Stimulated activated CD8-positive, alpha-beta memory T cell treated with anti-CD3 and anti-CD28 coated beads, Interleukin-15, amount 100 ng/mL, for 4 hours (primary cell): ENCODE measurements at places on chromosomes 13 and 19.

DNA sequence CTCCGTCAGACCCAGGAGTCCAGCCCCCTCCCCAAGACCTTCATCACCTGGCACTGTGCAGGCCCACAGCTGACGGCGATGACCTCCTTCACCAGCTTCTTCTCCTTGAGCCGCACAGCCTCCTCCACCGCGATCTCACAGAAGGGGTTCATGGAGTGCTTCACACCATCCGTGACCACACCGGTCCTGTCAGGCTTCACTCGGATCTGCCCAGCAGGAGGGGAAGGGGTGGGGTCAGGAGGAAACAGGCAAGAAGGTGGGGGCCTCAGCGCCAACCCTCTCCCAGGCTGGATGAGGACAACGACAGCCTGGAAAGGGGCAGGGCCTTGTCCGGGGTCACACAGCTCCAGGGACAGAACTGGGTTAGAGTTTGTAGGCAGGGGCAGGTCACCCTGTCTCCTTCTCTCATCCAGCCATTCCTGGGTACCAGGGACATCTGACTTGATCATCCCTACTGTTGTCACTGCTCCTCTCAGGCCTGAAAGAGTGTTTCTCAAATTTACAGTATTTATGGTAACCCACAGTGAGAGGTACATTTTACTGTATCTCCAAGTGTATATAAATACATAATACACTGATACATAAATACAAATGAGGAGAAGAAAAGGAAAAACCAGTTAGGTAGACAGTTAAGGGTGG lies 12.0 kb downstream of the ETFB start:
- DNase-seq: no peak

DNA sequence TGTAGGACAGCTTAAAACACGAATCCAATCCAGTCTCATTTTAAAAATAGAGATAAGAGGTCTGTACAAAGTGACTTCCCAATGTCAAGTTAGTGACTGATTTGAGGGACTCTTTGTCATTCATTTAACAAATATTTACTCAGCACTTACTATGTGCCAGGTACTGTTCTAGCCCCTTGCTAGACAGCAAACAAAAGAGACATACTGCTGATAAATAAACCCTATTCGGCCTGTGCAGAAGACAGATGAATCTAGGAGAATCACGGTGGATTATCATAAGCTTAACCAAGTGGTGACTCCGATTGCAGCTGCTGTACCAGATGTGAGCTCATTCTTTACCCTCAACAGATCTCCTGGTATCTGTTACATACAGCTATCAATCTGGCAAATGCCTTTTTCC lies 6.4 kb upstream of the ELF1 start:
- no peak for DNase-seq

- DNase-seq: no peak
Measured at GRCh38 chr19:39413272-39413910, 922 bp downstream of the PLEKHG2 start.

- no peak for DNase-seq
Measured at GRCh38 chr13:61156753-61157152, 258.9 kb downstream of the PCDH20 start.

DNA sequence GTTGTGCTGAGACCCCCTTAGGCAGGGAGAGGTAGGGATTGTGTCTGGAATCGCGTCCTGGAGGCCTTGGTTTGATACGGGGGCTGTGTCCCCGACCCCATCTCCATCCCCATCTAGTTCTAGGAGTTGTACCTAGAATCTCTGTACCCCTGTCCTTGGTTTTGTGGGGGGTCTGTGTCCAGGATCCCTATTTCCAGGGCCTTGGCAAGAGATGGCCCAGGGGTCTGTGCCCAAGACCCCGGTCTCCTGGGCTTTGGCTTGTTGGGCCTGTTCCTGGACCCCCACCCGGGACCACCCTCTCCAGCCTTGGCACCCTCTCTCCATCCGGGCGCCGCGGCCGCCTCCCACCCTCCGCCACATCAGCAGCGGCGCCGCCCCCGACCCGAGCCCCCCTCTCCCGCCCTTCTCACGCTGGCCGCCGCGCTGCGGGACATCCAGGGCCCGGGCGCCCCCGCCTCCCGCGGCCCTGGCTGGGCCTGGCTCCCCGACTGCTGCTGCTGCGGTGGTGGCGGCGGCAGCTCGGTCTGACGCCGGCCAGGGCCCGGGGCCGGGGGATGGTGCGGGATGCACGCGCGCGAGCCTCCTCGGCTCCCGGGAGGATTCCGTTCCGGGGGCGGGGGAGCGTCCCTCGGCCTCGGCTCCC lies at the start of gene NUMBL:
NUMBL (minus strand) TSS at position 602 of the 643 bp plus-strand sequence; CDS start at position 434, 168 bp downstream.
- DNase-seq: no peak

- DNase-seq: no peak
Measured at GRCh38 chr13:79582896-79583295, 101.9 kb downstream of the NDFIP2 start.

DNA sequence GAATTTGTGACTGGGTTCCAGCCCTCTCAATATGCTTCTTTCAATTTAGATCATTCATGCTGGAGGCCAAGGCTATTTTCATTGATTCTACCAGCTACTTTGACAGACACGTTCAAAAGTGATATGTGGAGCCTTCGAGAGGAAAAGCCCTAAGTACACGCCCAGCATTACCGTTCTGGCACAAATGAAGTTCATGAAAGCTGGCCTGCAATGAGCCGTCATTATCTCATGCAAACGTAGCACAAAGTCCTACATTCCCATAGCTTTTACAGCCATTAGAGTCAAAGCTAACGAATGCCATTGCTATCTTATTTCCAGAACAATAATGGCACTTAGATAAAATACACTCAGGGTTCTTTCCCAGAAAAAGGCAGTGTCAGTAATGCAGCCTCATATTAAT lies 1237.6 kb downstream of the EFNB2 start:
- no peak for DNase-seq

- no peak for DNase-seq
Measured at GRCh38 chr19:4357095-4357797, 13.9 kb downstream of the MPND start.

DNA sequence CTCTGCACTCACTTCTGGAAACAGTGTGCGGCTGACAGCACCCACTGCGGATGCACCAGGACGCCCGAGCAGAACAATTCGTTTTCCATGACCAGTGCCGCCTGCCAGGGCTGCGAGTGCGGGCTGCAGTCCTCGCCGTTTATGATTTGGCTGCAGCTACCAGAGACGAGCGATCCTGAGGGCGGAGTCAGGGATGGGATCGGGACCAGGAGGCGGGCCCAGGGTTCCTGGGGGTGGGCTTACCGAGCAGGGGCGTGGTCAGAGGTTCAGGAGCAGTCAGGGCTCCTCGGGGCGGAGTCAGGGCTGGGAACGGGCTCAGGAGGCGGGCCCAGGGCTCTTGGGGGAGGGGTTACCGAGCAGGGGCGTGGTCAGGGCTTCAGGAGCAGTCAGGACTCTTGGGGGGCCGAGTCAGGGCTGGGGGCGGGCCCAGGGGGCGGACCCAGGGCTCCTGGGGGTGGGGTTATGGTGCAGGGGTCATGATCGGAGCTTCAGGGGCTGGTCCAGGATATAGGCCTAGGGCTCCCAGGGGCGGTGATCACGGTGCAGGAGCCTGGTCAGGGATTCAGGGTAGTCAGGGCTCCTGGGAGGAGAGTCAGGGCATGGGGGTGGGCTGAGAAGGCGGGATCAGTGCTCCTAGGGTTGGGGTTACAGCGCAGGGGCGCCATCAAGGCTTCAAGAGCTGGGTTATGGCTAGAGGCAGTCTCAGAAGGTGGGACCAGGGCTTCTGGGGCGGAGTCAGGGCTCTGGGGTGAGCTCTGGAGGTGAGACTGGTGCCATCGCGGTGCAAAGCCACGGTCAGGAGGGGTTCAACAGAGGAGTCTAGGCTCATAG lies 1.7 kb downstream of the KLK4 start:
- no peak for DNase-seq

GRCh38 chr13:38697628-38698333 lies 10.9 kb downstream of the FREM2 start:
- DNase-seq: no peak

DNA sequence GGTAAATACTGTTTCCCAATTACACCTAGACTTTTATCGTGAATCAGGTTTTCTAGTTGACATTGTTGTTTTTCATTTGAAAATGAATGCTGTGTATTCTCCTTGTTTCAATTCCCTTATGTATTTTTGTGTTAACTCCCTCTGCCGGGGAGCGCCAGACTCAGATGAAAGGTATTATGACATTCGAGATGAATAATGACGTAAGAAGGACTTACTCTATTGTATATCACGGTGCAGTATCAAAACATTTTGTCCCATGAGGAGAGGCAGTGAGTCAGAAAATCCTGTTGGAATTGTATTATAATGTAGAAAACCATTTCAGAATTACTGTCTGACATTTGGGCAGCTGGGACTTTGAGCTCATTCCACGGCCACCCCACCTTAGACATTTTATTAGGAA lies 61.6 kb downstream of the LRCH1 start:
- DNase-seq: no peak

DNA sequence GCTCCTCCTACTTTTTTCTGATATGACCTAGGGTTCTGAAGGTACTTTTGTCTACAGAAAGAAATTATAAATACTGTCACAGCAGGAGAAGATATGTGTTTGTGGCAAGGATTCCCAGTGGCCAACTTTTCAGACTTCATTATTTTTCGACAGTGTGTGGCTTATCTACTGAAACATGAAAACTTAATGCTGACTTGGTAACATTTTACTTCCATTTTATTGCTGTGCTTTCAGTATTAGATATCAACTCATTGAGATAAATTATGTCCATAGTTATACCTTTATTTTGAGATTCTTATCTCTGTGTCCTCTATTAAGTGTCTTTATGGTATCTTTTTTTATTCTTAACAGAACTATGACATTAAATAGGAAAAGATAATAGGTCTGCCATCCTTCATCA lies 700.0 kb downstream of the PCDH9 start:
- no peak for DNase-seq

GRCh38 chr13:50722440-50723125 lies 120.9 kb downstream of the DLEU7 start:
- no peak for DNase-seq

- no peak for DNase-seq
Measured at GRCh38 chr19:51354742-51355148, 11.4 kb downstream of the ETFB start.

DNA sequence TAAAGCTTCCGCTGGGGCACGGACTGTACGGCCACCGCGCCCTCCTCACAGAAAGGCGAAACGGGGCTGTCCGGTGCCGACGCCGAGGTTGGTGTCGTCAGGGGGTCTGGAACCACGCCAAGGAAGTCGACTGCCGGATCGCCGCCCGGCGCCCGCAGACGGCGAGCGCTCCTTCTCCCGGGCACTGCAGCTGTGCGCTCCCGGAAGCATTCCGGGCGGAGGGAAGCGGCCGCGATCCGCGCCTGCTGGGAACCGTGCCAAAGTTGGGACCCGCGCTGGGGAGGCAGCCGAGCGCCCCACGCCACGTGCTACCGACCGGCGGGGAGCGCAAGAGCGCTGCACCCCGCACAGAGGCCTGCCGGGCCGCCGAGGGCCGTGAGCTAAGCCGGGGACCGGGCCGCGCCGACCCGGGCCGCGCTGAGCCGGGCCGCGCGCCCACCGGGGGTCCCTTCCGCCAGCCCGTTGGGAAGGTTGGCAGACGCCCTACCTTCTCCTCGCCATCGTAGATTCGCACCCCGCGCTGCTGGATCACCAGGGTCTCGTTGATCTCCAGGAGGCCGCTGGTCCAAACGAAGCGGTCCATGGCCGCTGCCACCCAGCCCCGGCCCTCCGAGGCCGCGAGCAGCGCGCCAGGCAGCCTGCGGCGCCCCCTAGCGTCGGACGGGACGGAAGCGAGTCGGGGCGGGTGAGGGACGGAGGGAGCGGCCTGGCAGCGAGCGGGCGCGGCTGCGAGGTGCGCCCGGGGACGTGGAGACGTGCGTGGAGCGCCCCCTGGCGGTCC lies at the start of gene VPS36:
VPS36 (minus strand) TSS at position 623 of the 781 bp plus-strand sequence; CDS start at position 583, 40 bp downstream.
- DNase-seq: peak; percentile 86

GRCh38 chr19:8355631-8356402 lies 8.1 kb upstream of the ANGPTL4 start:
- DNase-seq: no peak

GRCh38 chr13:51453207-51453958 lies 547 bp upstream of the INTS6 start:
- DNase-seq: peak; percentile 58

GRCh38 chr13:26664286-26664685 lies 96.3 kb downstream of the GPR12 start:
- DNase-seq: no peak

DNA sequence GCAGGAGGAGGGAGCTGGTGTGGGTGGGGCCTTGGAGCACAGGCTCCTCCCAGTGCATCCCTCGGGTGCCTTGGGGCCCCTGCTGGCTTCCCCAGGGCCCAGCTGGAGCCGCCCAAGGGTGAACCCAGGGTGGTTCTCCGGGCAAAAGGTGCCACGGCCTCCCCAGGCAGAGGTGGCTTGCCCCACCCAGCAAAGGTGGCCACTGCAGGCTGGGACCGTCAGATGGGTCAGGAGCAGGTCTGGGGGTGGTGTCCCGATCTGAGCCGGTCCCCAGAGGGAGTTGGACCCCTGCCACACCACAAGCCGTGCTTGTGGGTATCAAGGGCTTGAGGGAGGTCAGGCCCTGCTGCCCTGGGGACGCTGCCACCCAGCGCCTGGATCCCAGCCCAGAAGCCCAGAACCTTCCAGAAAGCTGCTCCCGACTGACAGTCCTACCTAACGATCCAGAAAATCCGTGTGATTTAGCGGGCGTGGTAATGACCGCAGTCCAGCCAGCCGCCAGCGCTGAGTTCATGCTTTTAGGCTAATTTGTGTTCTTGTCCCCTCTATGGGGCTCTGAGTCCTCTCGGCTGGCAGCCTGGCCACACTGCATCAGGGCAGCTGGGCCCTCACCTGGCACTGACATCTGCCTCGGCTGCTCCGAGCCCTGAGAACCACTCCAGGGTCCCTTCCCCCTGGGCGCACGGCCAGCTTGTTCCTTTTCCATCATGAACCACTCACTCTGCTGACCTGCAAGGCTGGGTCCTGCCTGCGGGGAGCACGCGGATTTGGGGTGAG lies 5.0 kb upstream of the GRIN3B start:
- no peak for DNase-seq

DNA sequence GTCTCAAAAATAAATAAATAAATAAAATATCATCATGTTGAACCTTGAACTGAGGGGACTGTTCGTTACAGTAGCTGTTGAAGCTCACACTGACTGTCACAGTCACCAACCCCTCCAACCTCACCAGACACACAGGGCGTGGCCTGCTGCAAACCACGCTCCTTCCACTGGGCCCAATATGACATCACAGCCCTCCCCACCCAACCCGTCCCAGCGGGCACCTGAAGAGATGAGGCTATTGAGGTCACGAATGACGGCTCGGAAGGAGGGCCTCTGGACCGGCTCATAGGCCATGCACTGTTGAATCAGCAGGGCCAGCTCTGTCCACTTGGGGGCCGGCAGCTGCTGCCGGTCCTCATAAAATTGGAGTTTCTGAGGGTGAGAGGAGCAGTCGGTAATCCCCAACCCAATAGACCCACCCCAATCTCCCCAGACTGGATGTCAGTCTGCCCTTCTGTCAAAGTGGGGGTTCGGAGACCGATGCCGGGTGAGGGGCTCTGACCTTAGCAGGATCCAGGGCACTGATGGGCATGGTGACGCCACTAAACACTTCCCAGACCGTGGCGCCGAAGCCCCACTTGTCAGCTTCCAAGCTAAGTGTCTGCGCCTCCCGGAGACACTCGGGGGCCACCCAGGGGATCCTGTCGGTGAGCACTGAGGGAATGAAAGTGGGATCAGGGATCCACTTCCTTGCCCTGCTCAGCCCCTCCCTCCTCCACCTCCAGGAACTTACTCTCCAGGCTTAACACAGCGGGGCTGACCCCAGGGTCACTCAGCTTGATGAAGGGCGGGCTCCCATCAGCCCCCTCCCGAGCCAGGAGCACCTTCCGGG lies 13.2 kb downstream of the JAK3 start:
- DNase-seq: no peak

GRCh38 chr13:112168761-112169160 lies 101.8 kb downstream of the SOX1 start:
- no peak for DNase-seq
